Stimulated activated naive CD8-positive, alpha-beta T cell treated with anti-CD3 and anti-CD28 coated beads, Interleukin-15, amount 100 ng/mL, for 72 hours (primary cell): ENCODE measurements at places on chromosomes 11 and 22.

- no peak for DNase-seq
These were observed 12.1 kb downstream of the DUSP18 start for GRCh38 chr22:30655532-30655931.

GRCh38 chr11:73916435-73916834, 34.4 kb upstream of the DNAJB13 start:
- DNase-seq, result no peak

DNA sequence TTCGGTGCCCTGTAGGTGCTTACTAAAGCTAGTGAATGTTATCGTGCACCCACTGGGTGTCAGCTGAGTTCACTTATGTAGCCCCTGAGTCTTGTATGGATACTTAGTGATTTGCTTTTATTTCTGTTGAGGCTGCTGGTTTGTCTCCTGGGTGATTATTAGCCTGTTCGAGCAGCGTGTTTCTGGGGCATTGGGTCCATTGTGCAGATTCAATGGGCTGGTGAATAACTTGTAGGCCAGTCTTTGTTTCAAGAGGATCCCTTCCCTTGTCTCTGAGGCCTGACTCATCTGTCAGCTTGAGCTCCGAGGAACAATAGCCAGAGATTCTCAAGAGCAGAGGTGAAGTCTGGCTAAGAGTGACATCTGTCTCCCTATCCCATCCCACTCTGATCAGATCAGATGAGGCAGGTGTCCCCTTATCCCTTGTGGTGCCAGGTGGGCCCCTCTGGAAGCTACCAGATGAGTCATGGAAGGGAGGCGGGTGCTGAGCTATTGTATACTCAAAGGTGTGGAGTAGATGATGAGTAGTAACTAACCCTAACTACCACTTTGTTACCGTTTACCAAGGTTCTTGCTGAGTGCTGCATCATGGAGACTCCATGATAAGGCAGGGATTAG, 3.7 kb downstream of the MIAT start:
- no peak for DNase-seq

- no peak for DNase-seq
These were observed 922 bp upstream of the CSNK1E start for GRCh38 chr22:38317995-38318715.

- DNase-seq, result no peak
These were observed 145.5 kb downstream of the RBFOX2 start for GRCh38 chr22:35883031-35883620.

GRCh38 chr11:20719821-20720220, 50.4 kb downstream of the NELL1 start:
- DNase-seq, result no peak

DNA sequence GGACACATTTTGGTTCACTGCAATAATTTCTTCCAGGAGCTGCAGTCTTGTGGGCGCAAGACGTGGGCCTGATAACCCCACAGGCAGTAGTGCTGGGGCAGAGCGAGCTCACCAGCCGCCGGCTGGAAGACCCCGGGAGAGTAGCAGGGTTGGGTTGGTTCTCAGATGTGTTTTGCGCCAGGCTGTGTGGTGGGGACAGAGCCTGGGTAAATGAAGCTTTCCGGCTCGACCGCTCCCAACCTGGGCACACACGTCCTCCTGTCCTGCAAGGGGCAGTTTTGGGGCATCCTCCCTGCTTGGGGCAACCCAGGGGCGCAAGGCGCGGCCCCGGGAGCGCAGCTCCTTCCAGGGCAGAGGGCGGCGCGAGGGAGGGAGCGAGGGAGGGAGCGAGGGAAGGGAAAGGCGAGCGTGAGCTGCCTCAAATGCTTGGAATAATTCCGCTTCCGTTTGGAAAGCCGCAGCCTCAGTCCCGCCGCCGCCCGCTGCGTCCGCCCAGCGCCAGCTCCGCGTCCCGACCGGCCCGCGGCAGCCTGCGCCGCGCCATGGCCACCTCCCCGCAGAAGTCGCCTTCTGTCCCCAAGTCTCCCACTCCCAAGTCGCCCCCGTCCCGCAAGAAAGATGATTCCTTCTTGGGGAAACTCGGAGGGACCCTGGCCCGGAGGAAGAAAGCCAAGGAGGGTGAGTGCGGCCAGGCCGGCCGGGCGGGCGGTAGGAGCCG, at the start of gene PARVA:
Gene PARVA (plus strand): TSS at position 466 of the 718 bp plus-strand sequence. CDS start 77 bp downstream, at position 543.
- DNase-seq, result no peak

- DNase-seq, result no peak
These were observed 697.9 kb upstream of the ANO5 start for GRCh38 chr11:21494946-21495345.

DNA sequence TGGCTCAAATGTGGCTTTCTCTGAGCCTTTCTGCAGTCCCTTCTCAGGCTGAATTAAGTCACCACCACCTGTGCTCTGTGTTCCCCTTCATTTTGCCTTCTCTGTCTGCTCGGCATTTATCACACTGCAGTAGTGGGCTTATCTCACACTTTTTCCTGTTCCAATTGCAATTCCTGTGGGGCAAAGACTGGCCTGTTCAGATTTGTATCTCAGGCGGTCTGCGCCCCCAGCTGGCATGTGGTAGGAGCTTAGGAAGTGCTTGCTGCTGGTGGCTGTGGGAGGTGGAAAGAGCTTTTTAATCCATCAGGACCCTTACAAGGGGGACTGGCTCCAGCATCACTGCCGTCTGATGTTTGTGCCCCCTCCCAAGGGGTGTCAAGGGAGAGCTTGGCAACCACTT, 21.2 kb downstream of the BMAL1 start:
- DNase-seq, result no peak

- DNase-seq, result no peak
These were observed 79.0 kb downstream of the TTC28 start for GRCh38 chr22:28600546-28601143.

GRCh38 chr11:129021295-129021694, 78.6 kb upstream of the TP53AIP1 start:
- no peak for DNase-seq

GRCh38 chr11:114942207-114942606, 263.9 kb downstream of the NXPE2 start:
- DNase-seq, result no peak

DNA sequence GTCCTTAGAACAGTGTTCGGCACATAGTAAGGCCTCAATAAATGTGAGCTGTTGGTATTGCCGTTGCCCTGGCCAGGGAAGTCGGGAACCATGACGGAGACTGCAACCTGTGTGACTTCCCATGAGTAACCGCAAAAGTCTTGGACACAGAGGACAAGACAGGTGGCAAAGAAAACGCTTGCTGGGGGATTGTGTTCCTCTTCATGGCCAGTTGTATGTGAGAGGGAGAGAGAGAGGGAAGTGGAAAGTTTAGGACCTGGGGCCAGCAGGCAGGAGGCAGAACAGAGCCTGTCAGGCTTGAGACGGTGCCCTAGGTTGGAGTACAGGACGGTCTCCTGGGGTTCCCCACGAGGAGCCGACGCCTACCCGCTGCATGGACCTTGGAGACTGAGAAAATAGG, 90.2 kb downstream of the CEP164 start:
- no peak for DNase-seq

DNA sequence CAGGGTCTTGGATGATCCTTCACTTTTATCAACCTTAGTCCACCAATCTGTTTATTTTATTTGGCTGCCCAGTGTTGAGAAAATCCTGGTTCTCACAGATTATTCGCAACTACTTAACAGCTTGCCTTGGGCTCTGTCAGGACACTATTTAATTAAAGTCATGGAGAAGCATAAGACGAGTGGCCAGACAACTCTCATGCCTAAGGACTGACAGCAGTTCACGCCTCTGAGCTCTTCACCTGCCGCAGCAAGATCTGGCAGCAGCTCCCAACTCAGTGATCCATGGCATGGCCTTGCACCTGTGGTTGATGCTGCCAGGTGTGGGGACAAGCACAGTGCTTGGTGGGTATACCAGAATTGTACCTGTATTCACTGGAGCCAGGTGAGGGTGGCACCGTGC, 37.8 kb downstream of the HIRA start:
- DNase-seq, result no peak

GRCh38 chr11:95483339-95483738, 252.3 kb upstream of the SESN3 start:
- DNase-seq, result no peak

GRCh38 chr11:6825231-6825744, 20.2 kb upstream of the OR10A5 start:
- DNase-seq, result no peak

GRCh38 chr11:70487160-70487559, 88.8 kb downstream of the CTTN start:
- no peak for DNase-seq

- peak; percentile 62 for DNase-seq
These were observed 6.3 kb upstream of the KCNJ5 start for GRCh38 chr11:128884703-128885338.

- DNase-seq, result peak; percentile 46
These were observed 17.2 kb upstream of the MPZL2 start for GRCh38 chr11:118281284-118281683.

DNA sequence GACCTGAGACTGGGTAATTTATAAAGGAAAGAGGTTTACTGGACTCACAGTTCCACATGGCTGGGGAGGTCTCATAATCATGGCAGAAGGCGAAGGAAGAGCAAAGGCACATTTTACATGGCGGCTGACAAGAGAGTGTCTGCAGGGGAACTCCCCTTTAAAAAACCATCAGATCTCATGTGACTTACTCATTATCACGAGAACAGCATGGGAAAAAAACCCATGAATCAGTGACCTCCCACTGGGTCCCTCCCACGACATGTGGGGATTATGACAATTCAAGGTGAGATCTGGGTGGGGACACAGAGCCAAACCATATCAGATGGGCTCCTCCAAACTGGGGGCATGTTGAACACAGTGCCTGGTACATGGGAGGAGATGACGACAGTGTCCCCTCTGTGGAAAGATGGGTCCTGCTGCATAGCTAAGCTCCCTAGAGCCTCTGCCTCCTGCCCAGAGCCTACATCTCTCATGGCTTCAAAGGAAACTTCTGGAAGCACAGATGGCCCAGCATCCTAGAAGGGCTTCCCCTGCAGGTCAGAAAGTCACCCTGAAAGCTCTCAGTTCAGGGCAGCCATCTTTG, 46.1 kb downstream of the MYEOV start:
- peak; percentile 7 for DNase-seq

DNA sequence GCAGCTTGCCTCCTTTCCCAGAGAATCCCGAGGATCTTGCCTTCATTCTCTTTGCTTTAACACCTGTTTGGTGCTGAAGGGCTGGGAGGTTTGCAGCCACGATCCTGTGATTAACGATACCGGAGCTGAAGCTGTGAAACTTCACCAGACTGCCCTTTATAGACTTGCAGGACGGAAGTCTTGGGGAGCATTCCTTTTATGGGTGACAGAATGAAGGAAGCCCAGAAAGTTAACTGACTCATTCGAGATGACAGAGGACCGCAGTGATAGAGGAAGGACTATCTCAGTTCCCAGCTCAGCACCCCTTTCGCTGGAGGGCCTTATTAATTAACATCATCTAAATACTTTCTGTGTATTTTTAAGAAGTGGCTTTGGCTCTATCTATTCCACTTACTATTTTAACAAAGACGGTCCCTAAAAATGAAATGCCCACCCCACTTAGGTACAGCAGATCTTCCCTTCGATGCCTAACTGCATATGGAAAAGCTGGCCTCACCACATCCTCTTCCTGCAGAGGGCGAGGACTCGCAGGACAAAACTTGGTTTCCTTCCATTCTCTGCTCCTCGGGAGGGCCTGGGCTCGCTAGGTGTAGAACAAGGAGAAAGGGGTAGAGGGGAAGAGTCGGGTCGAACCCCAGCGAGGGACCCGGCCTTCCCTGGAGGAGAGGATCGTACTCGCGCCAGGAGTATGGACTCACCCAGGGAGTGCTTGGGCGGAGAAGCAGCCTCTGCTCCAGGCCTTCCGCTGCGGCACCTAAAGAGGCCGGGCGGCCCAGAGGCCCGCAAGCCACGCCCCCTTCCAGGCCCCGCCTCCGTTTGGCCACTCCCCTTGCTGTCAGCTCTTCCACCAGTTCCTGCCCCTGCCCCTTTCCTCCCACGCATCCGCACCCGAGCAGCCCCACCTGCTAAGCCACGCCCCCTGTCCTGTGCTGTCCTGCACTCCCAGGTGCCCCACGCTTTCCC, 30.7 kb upstream of the USP47 start:
- no peak for DNase-seq

DNA sequence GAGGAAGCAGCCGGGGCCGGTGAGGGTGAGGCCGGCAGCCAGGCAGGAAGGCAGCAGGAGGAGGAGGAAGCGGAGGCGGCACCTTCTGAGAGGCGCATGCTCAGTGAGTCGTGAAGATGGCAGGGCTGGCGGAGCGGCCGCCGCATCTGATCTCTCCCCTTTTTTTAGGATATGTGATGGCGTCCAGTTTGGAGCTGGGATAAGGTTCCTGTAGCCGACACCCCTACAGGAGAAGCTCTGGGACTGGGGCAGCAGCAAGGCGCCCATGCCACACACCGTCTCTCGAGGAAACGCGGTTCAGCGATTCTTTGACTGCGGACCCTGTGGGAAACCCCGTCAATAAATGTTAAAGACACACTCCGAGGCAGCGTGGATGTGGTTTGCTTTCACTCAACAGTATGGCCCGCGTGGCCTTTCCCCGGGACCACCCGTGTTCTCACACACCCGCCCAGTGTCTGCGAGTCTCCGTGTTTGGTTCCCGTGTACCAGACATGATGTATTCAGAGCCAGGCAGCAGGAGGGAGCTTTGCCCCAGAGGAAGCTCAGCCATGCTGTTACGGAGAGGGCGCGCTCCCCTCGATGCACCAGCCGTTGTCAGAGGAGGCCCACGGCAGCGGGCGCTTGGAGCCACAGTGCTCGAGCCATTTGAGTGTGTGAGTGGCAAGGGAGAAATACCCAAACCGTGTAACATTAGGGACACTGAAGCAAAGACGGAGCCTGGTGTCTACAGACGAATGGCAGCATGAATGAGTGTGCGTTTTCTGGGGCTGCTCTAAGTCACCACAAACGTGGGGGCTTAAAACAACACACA, 27.7 kb upstream of the PARVB start:
- DNase-seq, result peak; percentile 67

- no peak for DNase-seq
These were observed 50.2 kb downstream of the MYH9 start for GRCh38 chr22:36337365-36338130.

DNA sequence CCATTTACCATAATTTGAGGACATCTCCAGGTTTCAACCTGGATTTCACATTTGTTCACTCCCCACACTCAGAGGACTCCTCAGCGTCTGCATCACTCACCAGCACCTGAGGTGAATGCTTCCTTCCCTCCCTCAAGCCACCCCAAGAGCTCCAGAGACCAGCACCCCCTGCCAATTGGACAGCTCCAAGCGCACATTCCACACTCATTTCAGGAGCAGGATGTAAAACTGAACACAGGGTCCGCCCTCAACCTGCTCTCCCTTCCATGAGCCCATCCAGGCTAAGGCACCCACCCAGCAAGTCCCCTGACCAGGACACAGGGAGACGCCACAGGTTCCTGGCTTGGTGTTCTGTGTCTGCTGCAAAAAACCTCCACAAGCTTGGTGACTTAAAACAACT, 3.9 kb downstream of the SCGB1D1 start:
- no peak for DNase-seq

DNA sequence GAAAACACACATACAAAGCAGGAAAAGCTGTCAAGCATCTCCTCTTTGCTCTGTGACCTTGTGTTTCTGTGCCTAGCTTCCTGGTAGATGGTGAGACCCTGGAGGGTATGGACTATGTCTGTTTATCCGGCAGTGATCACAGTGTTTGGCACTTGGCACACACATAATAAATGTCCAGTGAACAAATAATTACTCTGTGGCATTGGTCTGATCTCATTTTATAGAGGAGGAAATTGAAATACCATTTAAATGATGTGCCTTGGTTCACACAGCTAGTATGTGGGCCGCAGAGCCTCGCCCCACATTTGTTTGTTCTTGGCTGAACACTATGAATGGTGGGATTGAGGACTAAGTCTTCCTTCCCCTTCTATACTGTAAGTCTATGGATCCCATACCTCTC, 104.7 kb upstream of the SPON1 start:
- DNase-seq, result no peak

GRCh38 chr22:36405221-36405661, 17.5 kb upstream of the MYH9 start:
- DNase-seq, result no peak

- DNase-seq, result no peak
These were observed 19.2 kb downstream of the NECTIN1 start for GRCh38 chr11:119709638-119710346.
